ENCODE measurements at places on chromosomes 12 and 14. TPM values are rescaled to one million over a fixed set of nuclear protein-coding genes. Genes with fewer than 3 reads are reported as not detected.

- DNase-seq: no peak
Measured at GRCh38 chr14:88901189-88901588, 76.7 kb downstream of the TTC8 start.

Gene OR6C74
- not detected for total RNA-seq

DNA sequence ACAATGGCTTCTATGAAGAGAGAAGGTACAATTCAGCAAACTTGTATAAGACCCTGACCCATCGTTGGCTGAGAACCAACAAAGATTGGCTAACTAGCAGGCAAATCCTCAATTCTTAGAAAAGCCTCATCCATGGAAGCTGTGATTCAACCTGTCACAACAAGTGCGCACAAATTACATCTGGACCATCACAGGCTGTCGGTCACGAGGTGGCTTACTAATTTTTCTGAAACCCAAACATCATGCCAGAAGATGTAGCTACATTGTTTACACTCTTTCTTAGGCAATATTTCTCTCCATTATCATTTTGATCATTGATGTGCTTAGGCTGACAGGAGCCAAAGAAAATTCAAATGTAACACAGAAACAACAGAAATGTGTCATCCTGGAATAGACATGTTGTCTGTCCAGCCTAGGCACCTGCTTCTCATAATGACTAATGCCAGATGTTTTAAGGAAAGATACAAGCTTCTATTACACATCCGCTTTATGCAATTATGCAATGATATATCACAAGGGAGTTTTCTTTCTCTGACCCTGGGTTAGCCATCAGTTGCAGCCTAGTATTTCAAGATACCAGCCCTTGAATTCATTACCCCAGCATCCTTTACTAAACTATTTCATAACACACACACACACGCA, 92.9 kb upstream of the DIO2 start:
- DNase-seq: peak; percentile 71

Gene BMAL2
- 21.3 TPM for total RNA-seq
